Karpas-422 (cell line): ENCODE measurements at places on chromosomes 6 and 20. TPM values are rescaled to one million over a fixed set of nuclear protein-coding genes. Genes with fewer than 3 reads are reported as not detected.

GRCh38 chr6:8814440-8815000 is 379.2 kb upstream of the SLC35B3 start:
- no peak for DNase-seq

DNA sequence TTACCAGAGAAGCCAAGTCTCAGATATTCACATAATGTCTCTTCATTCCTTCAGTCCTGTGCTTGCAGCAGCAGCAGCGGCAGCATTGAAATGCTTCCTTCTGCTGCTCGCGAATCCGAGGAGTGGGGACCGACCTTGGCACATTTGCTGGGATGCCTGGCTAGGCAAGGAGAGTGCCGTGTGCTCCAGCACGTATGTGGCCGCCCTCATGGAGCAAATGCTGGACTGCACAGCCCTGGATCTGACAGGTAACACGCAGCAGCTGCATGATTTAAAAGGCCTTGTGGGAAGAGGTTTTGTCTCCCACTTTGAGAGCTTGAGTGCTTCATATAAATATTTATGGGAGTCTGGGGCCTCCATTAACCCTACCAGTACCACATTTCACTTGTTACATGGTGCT is 9.9 kb downstream of the MAFB start:
- no peak for DNase-seq

DNA sequence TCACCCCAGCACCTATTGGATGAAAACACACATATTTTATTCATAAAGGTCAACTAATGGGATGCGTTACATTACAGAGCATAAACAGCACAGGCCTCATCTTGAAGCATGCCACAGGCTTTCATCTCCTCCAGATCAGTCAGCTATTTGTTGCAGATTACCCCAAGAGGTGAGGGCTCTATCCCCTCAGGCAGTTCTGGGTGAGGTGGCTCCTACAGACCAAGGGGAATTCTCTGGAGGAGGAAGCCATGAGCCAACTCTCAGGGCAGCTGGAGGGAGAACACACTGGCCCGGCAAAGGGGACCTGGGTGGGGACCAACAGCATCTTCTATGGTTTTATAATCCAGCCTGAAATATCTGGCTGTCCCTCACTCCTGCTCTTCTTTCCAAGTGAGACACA is 126.4 kb upstream of the BTBD3 start:
- DNase-seq: no peak

The FAM209B gene
- total RNA-seq: 0.60 TPM in 1 of 2 replicates, not detected in the other

- no peak for DNase-seq
These were observed 41.7 kb upstream of the PIM1 start for GRCh38 chr6:37127961-37128862.

The TREML2 gene
- total RNA-seq: 0.07 TPM in 1 of 2 replicates, not detected in the other

- DNase-seq: no peak
These were observed 76.6 kb upstream of the HSF2 start for GRCh38 chr6:122322824-122323223.
